ENCODE measurements at places on chromosomes 3 and 15. TPM values are rescaled to one million over a fixed set of nuclear protein-coding genes. Genes with fewer than 3 reads are reported as not detected.

CPOX gene
- 54.7 TPM for total RNA-seq

CHRNA3 gene
- not detected for total RNA-seq

IQCH gene
- total RNA-seq = 1.3 TPM

THOC7 gene
- total RNA-seq = 85.4 TPM

PRTG gene
- not detected for total RNA-seq

DNA sequence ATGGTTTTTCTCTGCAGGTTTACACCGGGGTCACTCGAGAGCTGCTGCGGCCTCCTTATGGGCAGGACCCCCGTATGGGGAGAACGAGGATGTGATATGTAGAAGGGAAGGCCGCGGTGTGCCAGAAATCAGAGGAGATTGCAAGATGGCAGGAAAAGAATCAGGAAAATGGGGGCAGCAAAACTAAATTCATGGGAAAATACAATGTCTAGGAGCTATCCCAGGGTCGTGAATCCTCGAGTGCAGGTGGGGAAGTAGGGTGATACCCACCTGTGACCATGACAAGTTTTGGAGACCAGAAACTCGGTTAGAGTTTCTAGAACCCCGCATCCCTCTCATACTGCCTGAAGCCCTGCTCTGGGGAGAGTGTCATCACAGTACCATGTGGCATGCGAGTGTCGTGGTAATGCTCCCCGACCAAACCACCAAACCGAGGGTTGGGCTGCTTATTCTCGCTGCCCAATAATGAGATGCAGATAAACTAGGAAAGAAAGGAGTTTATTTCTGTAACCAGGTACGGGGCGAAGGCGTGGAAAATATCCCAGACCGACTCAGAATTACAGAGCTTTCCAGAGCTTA is 781 bp downstream of the TRNT1 start:
- peaks cover 24% of the 10 kb centered on the region for H3K4me1 ChIP-seq
- peaks cover 45% of the 10 kb centered on the region for H3K36me3 ChIP-seq
- no peaks in the 10 kb centered on the region for H3K27me3 ChIP-seq
- H3K27ac ChIP-seq = peak overlapping the region; percentile 99
- peak; percentile 31 for DNase-seq

DNA sequence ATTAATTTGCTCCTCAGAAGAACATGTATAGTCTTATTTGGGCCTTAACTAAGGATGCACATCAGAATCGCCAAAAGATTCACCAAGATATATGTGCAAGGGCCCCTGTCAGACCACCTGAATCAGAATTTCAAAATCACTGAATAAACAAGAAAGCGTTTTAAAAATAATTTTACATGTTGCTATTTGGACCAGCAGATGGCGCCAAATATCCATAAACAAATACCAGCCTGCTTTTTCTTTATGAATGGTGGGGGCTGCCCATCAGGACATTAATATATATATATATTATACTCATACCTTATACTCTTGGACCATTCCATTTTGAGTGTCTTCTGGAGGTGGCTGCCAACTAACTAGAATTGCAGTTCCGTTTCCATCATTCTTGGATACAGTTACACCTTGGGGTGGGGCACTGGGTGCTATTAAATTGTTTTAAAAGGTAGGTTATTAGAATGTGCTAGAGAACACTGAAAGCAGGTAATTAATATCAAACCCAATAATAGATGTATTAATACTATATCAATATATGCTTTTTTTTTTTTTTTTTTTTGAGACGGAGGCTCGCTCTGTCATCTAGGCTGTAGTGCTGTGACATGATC is 1108.3 kb downstream of the ROBO1 start:
- DNase-seq = peak; percentile 2
- no peaks in the 10 kb centered on the region for H3K36me3 ChIP-seq
- H3K4me3 ChIP-seq = no peak overlapping the region
- H3K4me1 ChIP-seq = no peaks in the 10 kb centered on the region

DNA sequence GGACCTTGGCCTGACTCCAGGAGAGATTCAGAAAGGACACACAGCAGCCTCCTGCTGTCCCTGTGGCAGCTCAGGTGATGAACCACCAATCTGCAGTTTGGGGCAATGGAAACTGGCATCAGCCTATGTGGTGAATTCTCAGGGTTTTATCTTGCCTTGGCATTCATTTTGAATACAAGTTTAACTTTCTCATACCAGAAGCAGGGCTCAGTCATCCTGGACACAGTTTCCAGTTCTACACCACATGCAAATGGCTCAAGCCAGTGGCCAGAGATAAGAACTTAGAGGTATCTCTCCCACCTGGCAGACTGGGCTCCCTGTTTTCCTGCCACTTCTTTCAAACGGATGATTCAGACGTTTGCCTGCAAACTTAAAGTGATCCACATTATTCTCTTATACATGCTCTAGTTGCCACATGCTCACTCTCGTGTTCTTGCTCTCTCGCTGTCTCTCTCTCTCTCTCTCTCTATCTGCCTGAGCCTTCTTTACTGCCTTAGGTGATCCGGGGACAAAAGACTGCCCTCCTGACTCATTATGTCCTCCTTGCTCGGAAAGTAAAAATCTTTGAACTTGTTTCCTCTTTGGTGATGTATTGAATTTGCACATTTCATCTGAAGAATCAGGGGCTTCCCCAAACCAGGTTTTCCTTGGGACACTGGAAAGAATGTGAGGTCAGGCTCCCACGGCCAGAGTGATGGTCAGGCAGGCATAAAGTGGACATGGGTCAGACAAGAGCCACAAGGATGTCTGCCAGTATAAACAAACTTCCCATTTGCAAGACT is 99.6 kb upstream of the STT3B start:
- no peak overlapping the region for H3K27ac ChIP-seq
- no peak overlapping the region for H3K4me3 ChIP-seq
- peaks cover 9% of the 10 kb centered on the region for H3K36me3 ChIP-seq
- no peak for DNase-seq

DNA sequence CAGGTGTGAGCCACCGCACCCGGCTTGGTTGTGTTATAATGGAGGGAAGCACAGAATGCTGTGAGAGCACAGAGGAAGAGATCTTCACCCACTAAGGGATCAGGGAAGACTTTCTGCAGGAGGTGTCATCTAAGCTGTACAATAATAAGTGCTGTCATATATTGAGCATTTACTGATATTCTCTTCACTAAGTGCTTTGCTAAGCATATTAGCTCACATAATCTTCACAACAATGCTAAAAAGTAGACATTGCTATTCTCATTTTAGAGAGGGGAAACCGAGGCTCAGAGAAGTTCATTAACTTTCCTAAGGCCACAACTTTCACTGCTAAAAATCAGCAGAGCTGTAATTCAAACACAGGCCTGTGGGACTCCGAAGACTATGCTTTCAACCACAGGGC is 115.3 kb downstream of the CORO2B start:
- H3K4me1 ChIP-seq = peaks cover 7% of the 10 kb centered on the region
- H3K27me3 ChIP-seq = no peaks in the 10 kb centered on the region
- H3K4me3 ChIP-seq = no peak overlapping the region
- no peak for DNase-seq
- no peaks in the 10 kb centered on the region for H3K36me3 ChIP-seq

DNA sequence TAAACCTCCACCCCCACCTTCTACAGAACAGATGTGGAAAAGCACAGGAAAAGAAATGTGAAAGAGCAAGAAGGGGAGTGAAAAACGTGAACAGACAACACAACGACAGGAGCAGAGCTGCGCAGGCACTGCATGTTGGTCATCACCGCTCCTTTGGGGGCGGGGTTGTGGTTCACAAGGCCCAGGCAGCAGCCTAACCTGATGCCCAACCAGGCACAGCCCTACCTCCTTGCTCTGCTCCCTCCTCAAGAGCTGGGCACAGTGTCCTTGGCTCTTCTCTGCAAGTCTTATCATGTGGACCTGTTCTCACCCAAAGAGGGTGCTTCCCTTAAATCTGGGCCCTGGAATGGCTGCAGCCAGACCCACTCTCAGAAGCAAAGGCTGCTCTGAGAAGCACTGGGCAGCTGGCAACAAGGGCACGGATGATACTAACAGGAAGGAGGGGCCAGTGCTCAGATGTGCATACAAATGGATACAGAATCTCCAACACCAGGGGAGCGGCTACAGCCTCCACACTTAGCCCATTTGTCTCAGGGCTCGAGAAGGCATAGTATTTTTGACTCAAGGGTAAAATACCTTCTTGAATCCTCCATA is 64.6 kb downstream of the DHX30 start:
- H3K27me3 ChIP-seq = no peaks in the 10 kb centered on the region
- H3K4me3 ChIP-seq = no peak overlapping the region
- no peaks in the 10 kb centered on the region for H3K4me1 ChIP-seq
- peaks cover 22% of the 10 kb centered on the region for H3K36me3 ChIP-seq
- no peak for DNase-seq
- H3K27ac ChIP-seq = no peak overlapping the region

GRCh38 chr3:123361071-123361470 is 87.8 kb downstream of the ADCY5 start:
- H3K27ac ChIP-seq = no peak overlapping the region
- no peak for DNase-seq
- no peak overlapping the region for H3K4me3 ChIP-seq
- H3K27me3 ChIP-seq = peaks cover 26% of the 10 kb centered on the region
- H3K4me1 ChIP-seq = no peaks in the 10 kb centered on the region

DNA sequence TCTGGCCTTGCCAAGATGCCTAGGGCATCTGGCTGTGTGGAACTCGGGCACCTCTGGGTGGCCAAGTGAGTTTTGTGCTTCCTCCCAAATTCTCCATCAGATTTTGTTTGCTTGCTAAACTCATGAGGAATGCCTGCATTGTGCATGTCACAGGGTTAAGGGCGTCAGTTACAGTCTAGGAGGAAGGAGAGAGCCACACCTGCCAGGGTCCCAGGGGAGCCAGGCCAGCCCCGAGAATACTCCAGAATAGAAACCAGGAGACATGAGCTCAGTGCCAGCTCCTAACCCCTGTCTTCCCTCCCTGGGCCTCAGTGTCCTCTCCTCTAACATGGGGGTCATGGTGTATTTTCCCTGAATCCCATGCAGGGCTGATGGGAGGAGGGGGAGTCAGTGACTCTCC is 22.0 kb upstream of the SKOR1 start:
- no peaks in the 10 kb centered on the region for H3K27me3 ChIP-seq
- DNase-seq = no peak

- H3K4me3 ChIP-seq = no peak overlapping the region
- H3K27me3 ChIP-seq = peaks cover 36% of the 10 kb centered on the region
- H3K27ac ChIP-seq = no peak overlapping the region
- no peaks in the 10 kb centered on the region for H3K36me3 ChIP-seq
- no peak for DNase-seq
- no peaks in the 10 kb centered on the region for H3K4me1 ChIP-seq
Observed at GRCh38 chr3:36653095-36653494, 111.3 kb downstream of the DCLK3 start.

DNA sequence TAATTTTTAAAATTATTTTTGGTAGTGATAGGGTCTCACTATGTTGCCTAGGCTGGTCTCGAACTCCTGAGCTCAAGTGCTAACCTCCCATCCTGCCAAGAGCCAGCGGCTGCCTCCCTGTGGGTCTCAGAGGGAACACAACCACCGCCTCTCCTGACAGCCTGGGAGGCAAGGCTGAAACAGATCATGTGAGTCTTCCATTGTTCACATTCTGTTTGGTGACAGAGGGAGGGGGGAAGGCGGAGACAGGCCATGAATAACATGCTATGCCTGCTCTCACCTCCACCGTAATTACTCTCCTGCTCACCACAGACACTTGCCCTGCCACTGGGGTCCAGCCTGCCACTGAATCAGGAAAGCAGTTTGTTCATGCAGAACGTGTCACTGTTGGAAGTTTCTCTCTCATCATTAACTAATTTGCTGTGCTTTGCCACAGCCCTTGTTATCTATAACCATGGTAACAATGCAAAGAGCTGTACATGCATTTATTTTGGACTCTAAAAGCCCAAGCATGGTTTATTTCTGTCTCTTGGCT is 78.4 kb upstream of the RASGRF1 start:
- H3K4me1 ChIP-seq = peaks cover 1% of the 10 kb centered on the region
- H3K27me3 ChIP-seq = peaks cover 41% of the 10 kb centered on the region
- no peaks in the 10 kb centered on the region for H3K36me3 ChIP-seq
- no peak for DNase-seq

Measured in activated naive CD8-positive, alpha-beta T cell treated with anti-CD3 and anti-CD28 coated beads for 36 hours (primary cell).